ENCODE measurements at places on chromosomes 5 and 9.

DNA sequence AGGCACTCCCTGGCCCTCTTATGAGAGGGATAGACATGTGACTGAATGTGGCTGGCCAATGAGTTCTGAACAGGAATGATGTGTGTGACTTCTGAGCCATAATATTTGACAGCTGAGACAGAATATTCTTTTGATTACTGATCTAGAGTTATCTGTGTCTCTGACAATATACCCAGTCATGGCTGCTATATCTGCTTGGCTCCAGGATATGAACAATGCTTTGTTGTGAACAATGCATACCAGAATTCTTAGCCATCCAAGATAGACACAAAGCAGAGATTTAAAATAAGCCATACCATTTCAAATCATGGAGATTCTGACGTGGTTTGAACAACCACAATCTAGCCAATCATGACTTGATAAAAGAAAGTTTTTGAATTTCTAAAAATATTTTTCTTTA lies 840.3 kb upstream of the SEMA6A start:
- DNase-seq: no peak

GRCh38 chr9:136829412-136829811 lies 12.9 kb upstream of the AJM1 start:
- no peak for DNase-seq

DNA sequence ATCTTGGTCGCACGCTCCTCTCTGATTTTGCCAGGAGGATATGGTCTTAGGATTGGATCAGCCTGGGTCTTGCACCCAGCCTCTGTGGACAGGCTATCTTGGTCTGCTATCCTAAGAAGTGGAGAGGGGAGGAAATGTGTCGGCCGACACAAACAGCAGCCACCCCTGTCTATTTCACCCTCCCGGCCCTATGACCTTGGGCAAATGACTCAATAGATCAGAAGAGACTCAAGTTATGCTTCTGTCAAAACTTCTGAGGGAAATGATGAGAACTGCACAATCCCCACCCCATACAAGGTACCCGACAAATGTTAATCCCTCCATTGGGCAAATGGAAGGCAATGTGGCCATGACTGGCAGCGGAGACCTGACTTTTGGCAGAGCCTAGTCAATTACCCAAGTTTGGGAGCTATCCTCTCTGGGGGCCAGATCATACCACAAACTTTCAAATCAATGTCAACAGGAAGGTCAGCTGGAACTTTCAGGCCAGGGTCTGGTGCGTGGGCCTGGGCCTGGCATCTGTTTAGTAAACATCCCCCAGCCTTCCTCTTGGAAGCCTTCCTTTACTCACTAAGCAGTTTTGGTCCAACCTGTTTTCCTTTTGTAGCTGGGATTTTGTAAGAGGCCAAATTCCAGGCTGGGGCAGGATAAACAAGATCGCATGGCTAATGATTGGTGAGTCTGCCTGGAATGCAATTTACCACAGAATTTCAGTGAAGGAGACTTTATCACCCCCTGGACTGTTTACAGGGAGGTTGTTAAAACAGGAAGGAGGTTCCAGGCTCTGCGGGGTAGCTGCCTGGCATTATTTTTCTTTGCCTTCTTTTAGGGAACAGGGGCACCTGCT lies 64.2 kb upstream of the CPEB4 start:
- DNase-seq: no peak

- no peak for DNase-seq
Measured at GRCh38 chr5:178453224-178453623, 137.0 kb downstream of the COL23A1 start.

DNA sequence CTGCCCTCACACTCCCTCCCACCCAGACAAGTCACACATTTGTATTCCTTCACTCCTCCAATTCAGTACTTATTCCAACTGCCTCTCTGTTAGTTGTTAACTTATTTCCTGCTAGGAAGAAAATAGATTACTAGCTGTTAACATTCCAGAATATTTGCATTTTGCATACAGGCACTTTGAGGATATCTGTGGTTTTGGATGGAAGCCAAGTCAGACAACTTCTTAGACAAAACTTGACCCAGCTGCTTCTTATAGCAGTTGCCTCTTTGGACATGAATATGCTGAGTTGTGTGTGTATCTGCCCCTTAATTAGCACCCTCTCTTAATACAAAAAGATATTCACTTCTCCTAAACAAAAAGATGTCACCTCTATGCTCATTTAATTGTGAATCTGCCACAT lies 1280.6 kb upstream of the ACO1 start:
- no peak for DNase-seq

DNA sequence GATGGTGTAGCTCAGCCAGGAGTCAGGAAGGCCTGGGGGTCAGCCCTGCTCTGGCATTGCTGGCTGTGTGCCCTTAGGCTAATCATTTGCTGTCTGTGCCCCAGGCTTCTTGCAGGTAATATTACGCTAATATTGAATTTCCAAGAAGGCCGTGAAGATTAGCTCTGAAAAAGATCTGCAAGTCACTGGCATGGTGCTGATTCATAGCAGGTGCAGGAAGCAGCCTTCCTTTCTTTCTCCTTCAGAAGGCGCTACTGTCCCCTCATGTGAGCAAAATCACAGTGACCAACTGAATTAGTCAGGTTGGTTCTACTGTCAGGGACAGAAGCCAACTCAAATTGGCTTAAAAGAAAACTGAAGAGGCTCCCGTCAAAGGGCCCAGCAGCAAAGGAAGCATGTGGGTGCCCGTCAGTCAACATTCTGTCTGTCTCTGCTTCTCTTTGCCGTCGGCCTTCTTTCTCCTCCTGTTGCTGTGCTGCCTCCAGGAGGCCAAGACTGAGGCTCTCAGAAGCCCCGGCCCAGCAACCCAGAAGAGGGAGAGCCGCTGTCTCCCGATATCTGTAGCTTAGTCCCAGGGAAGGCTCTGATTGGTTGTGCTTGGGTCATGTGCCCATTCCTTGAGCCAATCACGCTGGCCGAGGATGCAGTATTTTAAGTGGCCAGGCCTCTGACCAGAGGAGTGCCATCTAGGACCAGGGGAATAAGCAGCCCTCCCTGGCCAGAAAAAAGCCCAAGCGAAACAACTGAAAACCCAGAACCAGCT lies 67.8 kb upstream of the NEURL1B start:
- DNase-seq: no peak
